ENCODE measurements at places on chromosomes 16 and 17. TPM values are rescaled to one million over a fixed set of nuclear protein-coding genes. Genes with fewer than 3 reads are reported as not detected.

The EDC4 gene
- total RNA-seq = 48.4 TPM

The GP1BA gene
- not detected for total RNA-seq

The TRPV2 gene
- 3.8 TPM for total RNA-seq

DNA sequence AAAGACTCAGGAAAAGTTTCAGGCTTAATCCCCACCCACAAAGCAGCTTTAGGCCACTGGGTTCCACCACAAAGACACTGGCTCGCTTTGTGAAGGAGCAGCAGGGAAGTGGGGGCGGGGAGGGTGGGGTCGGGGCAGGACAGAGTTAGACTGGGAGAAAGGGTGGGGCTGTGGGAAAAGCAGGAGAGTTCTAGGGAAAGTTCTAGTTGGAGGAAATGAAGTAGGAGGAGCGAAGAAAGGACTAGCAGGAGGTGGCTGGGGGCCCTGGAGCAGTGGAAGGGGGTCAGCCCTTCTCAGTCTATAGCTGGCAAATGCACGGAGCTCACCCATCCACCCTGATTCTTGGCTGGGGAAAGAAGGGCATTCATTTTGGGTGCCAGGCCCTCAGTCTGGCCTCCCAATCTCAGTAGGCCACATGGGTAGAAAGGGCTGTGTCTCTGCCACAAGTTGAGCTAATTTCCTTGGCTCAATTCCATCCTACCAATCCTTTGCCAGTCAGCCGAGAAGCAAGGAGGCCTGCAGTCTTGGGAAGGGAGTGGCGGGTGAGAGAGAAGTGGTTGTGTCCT is 4.6 kb downstream of the INPP5K start:
- DNase-seq = no peak

- no peak for DNase-seq
Observed at GRCh38 chr16:56970934-56971767, 9.4 kb downstream of the CETP start.

DNA sequence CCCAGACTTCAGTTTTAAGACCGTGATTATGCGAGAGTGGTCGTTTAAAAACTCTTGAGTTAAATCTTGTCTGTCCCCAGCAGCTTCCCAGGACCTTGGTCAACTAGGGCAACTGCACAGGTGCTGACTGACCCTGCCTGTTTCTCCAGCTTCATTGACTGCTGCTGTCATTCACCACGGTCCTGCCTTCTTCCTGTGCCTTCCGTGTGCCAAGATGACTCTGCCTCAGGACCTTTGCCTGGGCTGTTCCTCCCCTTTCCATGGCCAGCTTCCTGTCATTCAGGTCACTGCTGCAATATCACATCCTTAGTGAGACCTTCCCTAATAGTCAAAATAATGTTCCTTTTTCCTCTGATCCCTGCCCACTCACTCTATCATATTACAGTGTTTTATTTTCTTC is 3.9 kb downstream of the KIAA0513 start:
- no peak for DNase-seq

DNA sequence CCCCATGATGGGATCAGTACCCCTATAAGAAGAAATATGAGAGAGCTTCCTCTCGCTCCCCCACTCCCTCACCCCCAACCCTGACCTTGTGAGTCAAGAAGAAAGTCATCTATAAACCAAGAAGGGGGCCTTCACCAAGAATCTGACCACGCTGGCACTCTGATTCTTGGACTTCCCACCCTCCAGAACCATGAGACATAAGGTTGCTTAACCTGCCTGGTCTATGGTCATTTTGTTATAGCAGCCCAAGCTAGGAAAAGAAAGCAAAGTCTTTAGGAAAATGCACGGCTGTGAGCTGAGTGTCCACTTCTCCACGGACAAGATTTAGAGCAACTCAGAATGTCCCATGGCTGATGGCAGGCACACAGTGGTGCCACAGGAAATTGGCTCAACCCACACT is 333.5 kb downstream of the SOX9 start:
- no peak for DNase-seq

- no peak for DNase-seq
Observed at GRCh38 chr17:19752216-19753050, 4.3 kb upstream of the ALDH3A1 start.

DNA sequence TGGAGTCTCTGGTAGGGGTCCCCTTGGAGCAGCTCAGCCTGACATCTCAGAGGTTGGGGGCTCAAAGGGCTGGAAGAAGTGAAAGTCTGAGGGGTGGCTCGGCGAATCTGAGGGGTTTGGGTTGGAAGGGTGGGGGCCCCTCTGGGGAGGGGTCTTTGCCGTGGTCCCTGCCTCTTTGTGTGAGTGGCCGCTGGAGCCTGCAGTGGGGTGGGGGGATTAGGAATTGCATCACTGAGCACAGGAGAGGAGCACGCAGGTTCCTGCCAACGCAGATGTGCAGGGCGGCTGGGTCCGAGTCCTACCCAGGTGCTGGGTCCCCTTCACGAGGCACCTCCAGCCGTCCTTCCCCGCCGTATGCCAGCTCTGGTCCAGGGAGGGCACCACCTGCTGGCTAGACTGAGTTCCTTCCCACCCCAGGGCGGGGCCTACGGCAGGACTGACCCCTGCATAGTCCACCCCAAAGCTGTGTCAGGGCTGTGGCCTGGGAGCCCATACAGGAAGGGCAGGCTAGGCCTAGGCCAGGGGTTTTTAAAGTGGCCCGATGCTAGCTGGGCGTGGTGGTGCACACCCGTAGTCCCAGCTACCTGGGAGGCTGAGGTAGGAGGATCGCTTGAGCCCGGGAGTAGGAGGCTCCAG is 9.9 kb downstream of the FMNL1 start:
- DNase-seq = no peak

DNA sequence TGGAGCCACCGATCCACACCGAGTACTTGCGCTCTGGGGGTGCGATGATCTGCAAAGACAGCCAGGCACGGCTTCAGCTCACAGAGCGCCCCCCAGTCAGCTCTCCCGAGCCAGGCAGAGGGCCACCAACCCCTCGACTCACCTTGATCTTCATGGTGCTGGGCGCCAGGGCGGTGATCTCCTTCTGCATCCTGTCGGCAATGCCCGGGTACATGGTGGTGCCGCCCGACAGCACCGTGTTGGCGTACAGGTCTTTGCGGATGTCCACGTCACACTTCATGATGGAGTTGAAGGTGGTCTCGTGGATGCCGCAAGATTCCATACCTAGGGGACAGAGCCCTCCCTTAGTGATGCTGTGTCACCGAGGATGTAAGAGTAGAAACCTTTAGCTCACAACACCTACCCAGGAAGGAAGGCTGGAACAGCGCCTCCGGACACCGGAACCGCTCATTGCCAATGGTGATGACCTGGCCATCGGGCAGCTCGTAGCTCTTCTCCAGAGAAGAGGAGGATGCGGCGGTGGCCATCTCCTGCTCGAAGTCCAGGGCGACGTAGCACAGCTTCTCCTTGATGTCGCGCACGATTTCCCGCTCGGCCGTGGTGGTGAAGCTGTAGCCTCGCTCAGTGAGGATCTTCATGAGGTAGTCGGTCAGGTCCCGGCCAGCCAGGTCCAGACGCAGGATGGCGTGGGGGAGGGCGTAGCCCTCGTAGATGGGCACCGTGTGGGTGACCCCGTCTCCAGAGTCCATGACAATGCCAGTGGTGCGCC is 1.6 kb downstream of the ACTG1 start:
- no peak for DNase-seq

DNA sequence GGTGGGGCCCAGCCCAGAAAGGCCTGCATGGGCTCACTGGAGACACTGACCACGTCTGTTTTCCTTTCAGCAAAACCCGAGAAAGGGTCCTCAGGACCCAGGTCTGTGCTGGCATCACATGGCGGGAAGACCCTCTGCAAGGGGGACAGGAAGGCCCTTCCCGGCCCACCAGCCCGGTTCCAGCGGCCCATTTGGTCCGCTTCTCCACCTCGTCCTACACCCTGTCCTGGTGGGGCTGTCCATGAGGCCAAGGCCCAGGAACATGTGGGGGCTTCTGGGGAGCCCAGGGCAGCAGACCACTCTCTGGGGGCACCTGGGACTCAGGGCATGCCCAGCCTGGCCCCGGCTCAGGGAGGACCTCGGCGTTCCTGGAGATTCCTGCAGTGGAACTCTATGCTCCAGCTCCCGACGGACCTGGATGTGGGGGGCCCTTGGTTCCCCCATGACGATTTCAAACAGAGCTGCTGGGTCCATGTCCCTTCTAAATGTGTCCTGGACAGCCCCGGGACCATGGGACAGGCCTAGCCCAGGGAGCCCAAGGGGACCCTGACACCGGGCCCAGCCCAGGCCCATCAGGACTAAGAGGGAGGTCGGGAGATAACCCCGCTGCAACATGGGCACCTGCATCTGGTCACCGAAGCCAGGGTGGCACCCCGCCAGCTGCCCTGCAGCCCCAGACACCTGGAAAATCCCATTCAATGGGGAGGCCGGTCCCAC is 26.4 kb upstream of the KSR1 start:
- DNase-seq = no peak

GRCh38 chr17:44074911-44075285 is 4.4 kb downstream of the G6PC3 start:
- DNase-seq = no peak

- DNase-seq = no peak
Observed at GRCh38 chr16:76780556-76780955, 410.4 kb upstream of the MON1B start.

DNA sequence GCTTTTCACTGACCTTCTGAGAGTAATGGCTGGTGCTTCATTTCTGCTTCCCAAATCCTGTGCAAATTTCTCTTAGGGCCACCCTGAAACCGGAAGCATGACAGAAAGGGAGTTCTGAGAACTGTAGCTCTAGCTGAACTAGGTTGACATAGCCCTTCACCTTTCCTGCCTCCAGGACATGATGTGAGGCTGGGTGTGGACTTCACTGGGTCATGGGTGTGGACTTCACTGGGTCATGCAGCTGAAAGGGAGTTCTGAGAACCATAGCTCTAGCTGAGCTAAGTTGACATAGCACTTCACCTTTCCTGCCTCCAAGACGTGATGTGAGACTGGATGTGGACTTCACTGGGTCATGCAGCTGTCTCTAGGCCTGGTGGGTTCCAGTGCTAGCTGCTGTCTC is 54.3 kb upstream of the NLRP1 start:
- DNase-seq = no peak

DNA sequence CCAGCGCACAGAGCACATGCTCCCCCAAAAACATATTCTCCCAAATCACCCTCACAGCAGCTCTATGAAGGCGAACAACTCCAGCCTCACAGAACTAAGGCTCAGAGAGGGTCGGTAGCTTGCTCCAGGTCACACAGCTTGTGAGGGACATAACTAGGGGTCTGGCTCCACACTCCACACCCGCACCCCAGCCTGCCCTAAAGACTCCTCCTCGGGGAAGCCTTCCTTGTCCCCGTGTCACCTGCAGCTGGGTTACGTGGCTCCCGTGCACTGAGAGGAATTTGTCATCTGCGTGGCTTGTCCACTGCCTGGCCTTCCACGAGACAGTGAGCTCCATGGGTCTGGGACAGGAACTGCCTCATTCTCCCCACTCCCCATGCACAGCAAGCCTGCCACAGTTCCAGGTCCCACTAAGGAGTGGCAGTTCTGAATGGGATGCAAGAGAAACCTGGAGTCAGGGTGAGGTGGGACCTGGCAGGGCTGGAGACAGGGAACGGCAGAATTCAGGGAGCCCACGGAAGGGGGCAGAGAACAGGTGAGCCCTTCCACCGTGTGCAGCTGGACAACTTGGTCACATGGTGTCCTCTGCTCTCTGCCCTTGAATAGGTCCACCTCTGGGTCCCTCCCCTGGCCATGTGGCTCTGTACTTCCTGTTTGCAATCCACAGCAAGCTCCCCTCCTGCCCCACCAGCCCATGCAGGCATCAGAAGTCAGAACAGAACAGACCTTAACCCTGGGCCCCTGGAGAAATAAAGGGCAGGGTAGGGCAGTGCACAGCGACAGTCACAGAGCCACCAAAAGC is 27.4 kb downstream of the TNFRSF13B start:
- no peak for DNase-seq

DNA sequence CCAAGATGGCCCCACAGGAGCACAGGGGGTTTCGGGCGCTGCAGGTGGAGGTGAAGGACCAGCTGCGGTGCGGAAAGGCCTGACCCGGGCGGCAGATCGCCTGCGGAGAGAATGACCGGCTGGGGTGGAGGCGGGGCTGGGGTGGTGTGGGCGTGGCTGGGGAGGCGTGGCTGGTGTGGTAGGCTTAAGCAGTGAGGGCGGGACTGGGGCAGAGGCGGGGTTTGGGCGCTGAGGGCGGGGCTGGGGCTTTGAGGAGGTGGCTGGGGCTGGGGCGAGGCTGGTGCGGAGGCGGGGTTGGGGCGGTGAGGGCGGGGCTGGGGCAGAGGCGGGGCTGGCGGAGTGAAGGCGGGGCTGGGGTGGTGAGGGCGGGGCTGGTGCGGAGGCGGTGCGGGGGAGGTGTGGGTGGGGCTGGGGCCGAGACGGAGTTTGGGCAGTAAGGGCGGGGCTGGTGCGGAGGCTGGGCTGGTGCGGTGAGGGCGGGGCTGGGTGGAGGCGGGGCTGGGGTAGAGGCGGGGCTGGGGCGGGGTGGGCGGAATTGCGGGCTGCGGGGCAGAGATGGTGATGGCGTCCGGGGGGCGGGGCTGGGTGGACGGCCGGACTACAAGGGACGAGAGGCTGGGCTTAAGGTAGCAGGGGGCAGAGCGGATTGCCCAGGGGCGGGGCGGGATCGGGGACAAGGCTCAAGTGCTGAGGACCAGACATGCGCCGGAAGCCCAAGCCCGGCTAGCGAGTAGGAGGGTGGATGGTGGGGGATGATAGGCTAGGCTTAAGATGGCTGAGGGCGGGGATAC is 9.9 kb upstream of the GSDMA start:
- DNase-seq = peak; percentile 86

GRCh38 chr16:5715155-5715554 is 617.6 kb upstream of the EEF2KMT start:
- no peak for DNase-seq

DNA sequence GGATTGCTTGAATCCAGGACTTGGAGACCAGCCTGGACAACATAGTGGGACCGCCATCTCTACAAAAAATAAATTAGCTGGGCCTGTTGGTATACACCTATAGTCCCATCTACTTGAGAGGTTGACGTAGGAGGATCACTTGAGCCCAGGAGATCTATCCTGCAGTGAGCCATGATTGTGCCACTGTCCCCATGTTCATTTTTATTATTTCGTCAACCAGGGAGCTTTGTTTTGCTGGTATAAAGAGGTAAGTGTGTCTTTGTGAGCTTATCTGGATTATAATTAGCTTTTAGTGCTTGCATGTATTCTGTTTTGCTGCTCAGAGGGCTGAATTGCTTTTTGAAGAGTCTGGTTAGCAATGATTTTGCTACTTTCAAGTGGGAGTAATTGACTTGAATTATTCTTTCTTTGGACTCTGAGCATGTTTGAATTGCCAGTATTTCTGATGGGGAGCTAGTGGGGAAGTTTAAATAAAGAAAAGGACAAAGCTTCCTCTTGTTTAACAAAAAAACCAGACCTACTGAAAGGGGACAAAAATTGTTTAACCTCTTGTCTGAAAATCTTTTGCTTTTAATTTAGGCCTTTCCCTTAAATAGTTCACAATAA is 31.6 kb upstream of the BCAS3 start:
- DNase-seq = no peak

GRCh38 chr17:13024016-13024415 is 6.2 kb upstream of the ELAC2 start:
- no peak for DNase-seq

GRCh38 chr16:4340443-4340842 is 10.7 kb downstream of the PAM16 start:
- DNase-seq = no peak

GRCh38 chr17:10200016-10200415 is 1.6 kb upstream of the GAS7 start:
- no peak for DNase-seq

- no peak for DNase-seq
Observed at GRCh38 chr17:36949461-36949927, 740 bp downstream of the AATF start.

- DNase-seq = no peak
Observed at GRCh38 chr17:33868899-33869298, 386.2 kb upstream of the CCL2 start.
